ENCODE measurements at places on chromosomes 11 and 22. TPM values are rescaled to one million over a fixed set of nuclear protein-coding genes. Genes with fewer than 3 reads are reported as not detected.

The KRTAP5-10 gene
- not detected for total RNA-seq

The DTX4 gene
- total RNA-seq = 0.21 TPM

The MMP12 gene
- 0.10 TPM for total RNA-seq

The MAML2 gene
- 2.1 TPM for total RNA-seq

The WEE1 gene
- 77.8 TPM for total RNA-seq

The B4GALNT4 gene
- 40.8 TPM for total RNA-seq

The DLG2 gene
- 0.67 TPM for total RNA-seq

The C11orf87 gene
- total RNA-seq = not detected

All from A172 (cell line).